ENCODE measurements at places on chromosomes 5 and 9.

DNA sequence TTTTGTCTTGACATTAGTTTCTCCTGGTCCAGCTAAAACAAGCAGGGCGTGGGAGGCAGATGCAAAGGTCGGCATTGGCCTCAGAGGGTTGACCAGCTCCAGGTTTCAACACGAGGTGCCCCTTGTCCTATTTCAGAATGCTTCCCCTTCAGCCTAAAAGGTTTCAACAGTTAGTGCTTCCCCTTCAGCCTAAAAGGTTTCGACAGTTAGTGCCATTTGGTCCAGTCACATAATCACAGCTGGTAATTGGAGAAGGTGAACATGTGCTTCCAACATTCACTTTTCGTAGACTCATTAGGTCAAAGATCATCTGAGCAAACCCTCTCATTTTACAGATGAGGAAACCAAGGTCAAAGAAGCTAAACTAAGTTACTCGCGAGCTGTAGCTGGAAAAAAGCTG lies 270.3 kb upstream of the MAP3K1 start:
- no peak for DNase-seq

DNA sequence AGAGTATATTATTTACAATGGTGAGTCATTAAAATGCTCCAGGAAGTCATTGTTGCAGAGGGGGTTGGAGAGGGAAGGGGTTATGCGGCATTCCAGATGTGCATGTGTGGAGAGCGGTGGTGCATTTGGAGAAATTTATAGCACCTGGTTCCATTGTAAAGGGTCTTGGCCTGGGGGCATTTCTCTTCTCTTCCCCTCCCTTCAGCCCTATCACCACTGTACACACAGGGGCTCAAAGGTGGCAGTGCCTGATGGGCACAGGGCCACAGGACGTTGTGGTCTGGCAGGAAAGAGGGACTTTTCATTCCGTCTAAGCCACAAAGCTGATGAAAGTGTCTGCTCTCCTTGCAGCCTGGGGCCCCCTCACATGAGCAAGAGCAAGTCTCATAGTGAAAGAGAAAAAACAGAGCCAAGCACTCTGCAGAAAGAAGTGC lies 442.4 kb upstream of the ZNF462 start:
- no peak for DNase-seq

DNA sequence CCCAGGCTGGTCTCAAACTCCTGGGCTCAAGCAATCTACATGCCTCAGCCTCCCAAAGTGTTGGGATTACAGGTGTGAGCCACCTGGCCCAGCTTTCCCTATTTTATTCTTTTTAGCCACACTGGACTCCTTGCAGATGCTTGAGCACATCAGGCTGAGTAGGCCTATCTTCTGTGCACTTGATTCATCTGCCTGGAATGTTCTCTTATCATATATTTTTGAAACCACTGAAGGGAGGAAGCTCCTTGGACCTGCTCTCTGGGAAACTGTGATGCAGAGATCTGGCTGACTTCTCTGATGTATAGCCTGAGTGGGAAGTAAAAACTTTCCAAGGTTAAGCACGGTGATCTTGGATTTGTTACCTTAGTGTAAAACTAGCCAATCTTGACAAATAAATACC lies 6.5 kb upstream of the MAT2B start:
- no peak for DNase-seq

DNA sequence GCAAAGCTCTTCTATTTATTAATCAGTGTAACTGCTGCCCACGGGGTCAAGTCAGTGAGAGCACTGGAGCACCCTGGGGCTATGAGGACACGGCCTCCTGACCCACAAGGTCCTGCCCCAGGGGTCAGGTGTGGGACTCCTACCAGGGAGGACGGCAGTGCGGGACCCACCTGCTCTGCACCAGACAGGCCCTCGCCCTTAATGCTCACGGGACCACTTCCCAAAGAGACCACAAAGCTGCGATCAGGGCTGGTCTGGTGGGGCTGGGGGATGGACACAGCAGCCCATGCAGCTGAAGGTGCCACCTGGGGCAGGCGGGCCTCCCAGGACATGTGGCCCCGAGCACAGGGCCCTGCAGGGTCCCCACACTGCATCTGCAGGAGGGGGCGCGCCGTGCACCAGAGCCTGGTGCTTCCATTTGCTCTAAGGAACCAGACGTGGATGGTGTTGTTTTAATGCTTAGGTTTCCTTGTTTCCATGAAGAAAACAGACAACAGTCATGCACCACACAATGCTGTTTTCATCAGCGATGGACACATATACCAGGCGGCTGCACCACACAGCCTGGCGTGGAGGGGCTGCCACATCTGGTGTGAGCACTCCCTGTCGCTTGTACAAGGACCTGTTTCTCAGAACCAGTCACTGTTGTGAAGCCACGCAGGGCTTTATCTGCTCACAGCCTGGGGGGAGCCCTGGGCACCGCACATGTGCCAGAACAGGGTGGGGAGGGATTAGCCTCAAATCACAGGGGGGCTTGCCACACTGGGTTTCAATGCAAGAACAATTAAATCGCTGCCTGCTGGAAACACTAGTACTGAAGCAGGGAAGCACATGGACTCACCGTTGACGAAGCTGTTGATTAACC lies 22.6 kb downstream of the CLPTM1L start:
- DNase-seq = no peak

- no peak for DNase-seq
These were observed 2.8 kb downstream of the NR3C1 start for GRCh38 chr5:143400541-143401226.

- DNase-seq = no peak
These were observed 102.7 kb downstream of the EFNA5 start for GRCh38 chr5:107567901-107568671.

GRCh38 chr9:3468421-3469205 lies 57.2 kb downstream of the RFX3 start:
- no peak for DNase-seq

- no peak for DNase-seq
These were observed 957.8 kb upstream of the TYRP1 start for GRCh38 chr9:11735391-11735790.

DNA sequence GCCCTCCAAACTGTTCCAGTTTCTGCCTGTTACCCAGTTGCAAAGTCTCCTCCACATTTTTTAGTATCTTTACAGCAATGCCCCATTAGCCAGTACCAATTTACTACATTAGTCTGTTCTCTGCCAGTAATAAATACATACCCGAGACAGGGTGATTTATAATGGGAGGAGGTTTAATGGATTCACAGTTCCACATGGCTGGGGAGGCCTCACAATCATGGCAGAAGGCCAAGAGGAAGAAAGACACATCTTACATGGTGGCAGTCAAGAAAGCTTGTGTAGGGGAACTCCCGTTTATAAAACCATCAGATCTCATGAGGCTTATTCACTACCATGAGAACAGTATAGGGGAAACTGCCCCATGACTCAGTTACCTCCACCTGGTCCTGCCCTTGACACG lies 600.7 kb upstream of the CDH6 start:
- DNase-seq = no peak

DNA sequence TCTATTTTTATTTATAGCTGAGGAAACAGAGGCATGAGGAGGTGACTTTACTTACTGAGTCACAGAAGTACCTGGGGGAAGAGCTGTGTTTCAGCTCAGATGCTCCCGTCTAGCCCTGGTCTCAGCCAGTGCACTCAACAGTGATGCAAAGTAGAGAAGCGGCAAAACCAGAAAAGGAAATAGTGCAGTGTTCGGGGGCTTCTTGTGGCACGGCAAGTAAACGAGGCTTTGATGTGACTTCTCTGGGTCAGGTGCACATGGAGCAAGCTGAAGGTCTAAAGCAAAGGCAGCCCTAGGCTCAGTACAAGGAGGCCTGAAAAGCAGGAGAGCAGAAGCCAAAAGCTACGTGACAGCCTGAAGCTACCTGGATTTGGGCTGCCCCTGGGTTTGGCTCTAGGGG lies 526.7 kb upstream of the ADAMTS16 start:
- DNase-seq = no peak

- no peak for DNase-seq
These were observed 183.6 kb downstream of the CFAP90 start for GRCh38 chr5:7667216-7667767.

- DNase-seq = no peak
These were observed 65.0 kb downstream of the HSD17B3 start for GRCh38 chr9:96236854-96237550.

- no peak for DNase-seq
These were observed 143.2 kb downstream of the C9orf152 start for GRCh38 chr9:110064803-110065202.

DNA sequence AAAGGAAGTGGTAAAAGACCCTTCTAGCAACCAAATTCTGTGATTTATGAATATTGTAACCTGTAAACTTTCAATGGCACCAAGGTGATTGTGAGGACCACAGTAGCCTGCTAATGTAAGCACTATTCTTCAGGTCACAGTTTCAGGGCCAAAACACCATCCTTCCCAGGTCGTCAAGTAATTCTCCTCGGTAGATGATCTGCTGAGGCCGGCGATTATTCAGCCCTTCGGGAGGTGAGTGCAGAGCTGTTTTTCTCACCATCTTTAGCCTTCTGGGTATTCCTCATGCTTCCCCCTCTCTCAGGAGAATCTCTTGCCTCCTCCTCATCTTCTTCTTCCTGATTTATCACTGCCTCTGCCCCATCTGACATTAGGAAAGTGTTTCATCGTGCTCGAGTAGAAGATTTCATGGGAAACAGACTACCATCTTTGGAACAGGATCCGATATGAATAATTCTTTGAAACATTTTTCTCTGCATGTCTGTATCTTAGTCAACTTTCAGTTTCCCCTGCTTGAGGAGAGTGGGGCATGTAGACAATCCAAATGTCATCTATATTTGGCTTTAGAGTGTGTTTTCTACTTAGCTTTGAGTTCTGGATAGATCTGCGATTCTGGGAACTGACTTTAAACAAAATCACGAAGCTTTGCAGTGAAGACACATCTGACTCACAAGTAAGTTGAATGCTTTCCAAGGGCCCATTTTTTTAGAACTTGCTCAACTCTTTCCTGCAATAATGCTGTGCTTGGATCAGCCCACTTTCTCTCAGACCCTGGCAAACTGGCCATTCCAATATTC lies 173.9 kb downstream of the AOPEP start:
- no peak for DNase-seq

- peak; percentile 79 for DNase-seq
These were observed 124.4 kb downstream of the C9orf50 start for GRCh38 chr9:129496473-129497004.

DNA sequence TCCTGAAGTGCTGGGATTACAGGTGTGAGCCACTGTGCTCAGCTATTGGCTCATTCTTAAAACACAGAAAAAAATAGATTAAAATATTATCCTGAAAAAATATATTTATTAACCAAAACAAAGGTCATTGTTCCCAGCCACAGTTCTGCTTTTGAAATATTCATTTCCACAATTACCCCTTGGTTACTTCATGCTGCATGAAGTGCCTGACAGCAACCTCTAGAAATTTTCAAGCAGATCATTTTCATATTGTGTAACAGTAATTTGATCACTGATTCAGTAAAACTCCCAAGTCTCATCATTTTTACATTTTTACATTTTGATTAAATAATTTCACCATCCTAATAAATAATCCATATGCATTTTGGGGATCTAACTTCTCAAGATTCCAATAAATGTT lies 18.8 kb upstream of the GNAQ start:
- DNase-seq = no peak

- no peak for DNase-seq
These were observed 483.4 kb downstream of the SPATA31A7 start for GRCh38 chr9:61673247-61673646.

- DNase-seq = no peak
These were observed 21.1 kb downstream of the ZDHHC11B start for GRCh38 chr5:763397-763796.

DNA sequence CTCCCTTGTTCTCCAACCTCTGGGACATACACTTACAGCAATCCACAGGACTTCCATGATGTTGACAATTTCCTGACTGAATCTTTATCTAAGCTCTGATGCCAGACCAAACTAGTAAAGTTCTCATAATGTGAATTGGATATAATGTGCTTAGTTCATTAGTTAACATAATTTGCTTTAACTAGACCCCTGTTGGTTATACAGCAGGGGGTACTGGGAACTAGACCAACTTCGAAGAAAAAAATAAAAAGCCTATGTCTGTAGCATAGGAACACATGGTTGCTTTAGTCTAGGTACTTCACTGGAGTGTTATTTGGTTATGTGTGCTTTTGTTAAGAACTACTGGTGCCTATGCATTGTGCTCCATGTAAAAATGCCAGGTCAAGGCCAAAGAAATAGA lies 173.8 kb downstream of the ADAMTS6 start:
- no peak for DNase-seq

All from activated gamma-delta T cell treated with Interleukin-2 at 50 U/mL for 16 hours (primary cell).